Adipose tissue (tissue), 3 donors: ENCODE measurements at places on chromosomes 3 and 15. TPM values are rescaled to one million over a fixed set of nuclear protein-coding genes. Genes with fewer than 3 reads are reported as not detected.

The ADAMTS17 gene
- polyA plus RNA-seq = 0.76 TPM

The CPLX3 gene
- polyA plus RNA-seq = not detected

The CEP152 gene
- polyA plus RNA-seq = 1.1 TPM

The RETNLB gene
- not detected for polyA plus RNA-seq

The SEMA6D gene
- 2.8 TPM for polyA plus RNA-seq

The ZNF35 gene
- polyA plus RNA-seq = 1.2 TPM

The PDCD10 gene
- 36.0 TPM for polyA plus RNA-seq

The GALNT15 gene
- 60.7 TPM for polyA plus RNA-seq

The TMOD2 gene
- polyA plus RNA-seq = 28.9 TPM

The UBA7 gene
- 47.6 TPM for polyA plus RNA-seq

The SPINK8 gene
- not detected for polyA plus RNA-seq

The MNS1 gene
- polyA plus RNA-seq = 5.8 TPM

The CDCP1 gene
- 0.34 TPM for polyA plus RNA-seq

The IGSF10 gene
- 0.56 TPM for polyA plus RNA-seq

The TMIE gene
- 0.33 TPM for polyA plus RNA-seq

The ULK4 gene
- 1.9 TPM for polyA plus RNA-seq
